8988T (cell line): ENCODE measurements at places on chromosomes 6 and 20.

- DNase-seq: no peak
These were observed 3.9 kb downstream of the CDH22 start for GRCh38 chr20:46304361-46304760.

GRCh38 chr6:156031516-156031915 lies 575.9 kb upstream of the NOX3 start:
- DNase-seq: no peak

GRCh38 chr6:9848094-9848493 lies 566.8 kb downstream of the TFAP2A start:
- no peak for DNase-seq

DNA sequence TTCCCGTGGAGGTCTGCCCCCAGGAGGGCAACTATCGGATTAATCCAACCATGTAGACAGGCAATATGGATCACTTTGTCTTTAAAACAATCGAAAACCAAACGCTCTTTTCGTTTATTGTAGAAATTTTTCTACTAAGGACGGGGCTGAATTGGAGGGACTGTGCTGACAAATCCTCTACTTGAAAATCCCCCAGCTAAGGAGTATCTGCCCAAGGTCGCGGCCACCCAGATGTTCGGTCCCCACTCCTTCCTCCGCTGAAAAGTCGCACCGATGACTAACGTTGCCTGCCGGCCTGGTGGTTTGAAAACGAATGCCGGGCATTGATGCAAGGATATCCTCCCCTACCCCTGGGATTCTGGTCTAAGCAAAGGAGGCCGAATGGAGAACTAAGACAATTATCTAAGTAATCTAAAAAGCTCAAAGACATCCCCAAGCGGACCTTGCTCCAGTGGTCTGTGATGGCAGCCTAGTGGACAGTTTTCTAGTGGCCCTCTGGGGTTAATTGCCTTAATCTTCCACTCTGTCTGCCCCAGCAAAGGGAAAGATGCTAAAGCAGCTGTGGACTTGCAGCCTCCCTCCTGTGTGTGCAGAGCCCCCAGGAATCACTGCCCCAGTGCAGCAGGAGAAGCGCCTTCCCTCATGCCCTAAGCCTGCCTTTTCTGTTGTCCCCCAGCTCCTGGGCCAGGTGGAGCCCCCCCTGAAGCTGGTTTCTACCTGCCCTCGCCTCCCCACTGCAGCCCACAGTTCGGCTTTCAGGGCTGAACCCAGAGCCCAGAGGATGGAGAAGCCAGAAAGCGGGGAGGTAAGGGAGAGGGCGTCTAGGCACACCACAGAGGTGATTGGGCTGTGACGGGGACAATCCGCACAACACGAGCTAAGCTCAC lies 3.6 kb upstream of the FOXC1 start:
- no peak for DNase-seq

GRCh38 chr6:50681213-50681824 lies 32.0 kb upstream of the TFAP2D start:
- DNase-seq: no peak

DNA sequence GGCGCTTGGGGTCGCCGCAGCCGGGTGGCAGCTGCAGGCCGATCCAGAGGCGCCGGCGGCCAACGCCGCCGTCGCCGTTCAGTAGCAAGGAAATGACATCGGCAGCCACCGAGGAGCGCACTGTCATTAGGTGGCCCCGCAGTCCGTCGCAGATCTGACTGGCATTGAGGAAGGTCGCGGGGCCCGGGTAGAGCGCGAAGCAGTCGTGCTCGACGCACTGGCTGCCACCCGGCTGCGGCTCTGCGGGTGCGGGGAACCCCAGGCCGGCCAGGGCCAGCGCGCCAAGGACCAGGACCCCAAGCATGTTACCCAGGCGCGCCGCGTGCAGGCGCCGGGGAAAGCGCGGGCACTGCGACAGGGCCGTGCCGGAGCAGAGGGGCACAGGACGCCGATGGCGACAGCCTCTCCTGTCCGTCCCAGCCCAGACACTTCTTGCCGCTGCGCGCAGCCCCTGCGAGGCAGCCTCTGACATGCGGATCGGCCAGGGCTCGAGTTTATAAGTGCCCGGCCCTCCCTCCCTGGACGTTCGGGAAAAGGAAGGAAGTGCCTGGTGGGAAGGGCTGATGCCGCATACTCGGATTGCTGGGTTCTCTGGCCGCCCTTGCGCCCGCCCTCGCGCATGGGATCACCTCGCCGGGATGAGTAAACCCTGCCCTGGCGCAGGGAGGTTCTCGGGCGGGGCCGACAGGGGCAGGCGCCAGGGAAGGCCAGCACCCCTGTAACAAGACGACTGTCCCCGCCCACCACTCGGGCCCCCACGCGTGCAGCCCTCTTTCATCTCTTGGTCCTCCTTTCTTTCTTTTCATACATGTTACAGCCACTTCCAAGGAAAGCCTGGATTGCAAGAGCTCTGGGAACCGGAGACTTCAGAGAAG lies at the start of gene THBD:
TSS of gene THBD (minus strand) at position 472 of the 875 bp plus-strand sequence. CDS start at position 304, 168 bp downstream.
- DNase-seq: no peak

DNA sequence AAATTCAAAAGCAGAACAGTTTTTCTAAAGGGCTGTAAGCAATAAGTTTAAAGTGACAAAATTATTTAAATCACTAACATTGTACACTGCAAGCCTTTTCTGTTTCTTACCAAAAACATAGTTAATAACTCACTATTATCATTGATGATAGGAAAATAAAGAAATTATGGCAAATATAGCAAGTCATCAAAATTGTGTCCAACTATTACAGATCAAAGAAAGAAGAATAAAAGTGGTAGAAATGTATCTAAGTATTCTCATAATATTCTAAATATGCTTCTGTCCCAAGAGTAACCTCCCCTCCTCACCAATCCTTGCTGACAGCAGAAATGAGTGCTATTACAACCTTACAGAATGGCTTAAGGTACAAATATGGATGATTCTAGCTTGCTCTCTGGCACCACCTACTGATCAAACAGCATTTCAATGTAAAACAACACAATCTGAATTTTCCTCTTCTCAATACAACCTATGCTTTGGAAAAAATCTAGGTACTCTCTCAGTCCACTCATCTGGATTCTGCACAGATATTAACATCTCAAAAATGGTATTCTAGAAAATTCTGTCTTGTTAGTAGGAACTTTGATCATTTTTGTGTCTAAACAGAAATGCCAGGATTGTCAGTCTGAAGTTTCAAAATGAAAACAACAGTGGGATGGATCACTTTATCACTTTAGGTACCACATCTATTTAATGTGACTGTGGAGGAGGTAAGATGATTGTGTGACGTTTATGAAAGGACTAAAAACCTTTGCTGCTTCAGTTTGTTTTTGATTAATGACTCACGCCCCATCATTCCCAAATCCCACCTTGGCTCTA lies 40.9 kb downstream of the ZFP64 start:
- DNase-seq: peak; percentile 41

DNA sequence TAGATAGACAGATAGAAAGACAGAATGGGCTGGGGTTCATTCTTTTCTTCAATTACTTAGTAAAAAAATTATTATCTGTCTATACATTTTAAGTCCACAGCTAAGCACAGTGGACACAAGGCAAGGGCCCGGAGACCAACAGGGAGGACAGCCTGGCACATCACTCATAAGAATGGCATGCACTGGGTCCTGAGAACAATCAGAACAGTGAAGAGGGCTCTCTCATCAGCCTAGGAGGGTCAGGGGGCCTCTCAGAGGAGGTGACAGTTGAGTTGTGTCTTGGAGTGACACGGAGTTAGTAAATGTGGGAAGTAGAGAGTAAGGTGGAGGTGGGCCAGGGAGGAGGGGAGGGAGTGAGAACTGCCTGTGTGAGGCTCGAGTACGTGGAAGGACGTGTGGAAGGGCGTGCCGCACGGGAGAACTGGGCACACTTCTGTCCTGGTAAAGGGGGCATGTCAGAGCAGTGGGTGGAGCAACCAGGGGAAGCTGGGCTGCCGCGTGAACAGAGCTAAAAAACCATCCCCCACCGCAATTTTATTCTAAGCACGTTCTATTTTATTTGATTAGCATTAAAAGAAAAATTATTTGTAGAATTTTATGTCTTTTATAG lies 45.1 kb upstream of the DSP start:
- no peak for DNase-seq

GRCh38 chr6:82270881-82271635 lies 23.5 kb upstream of the IBTK start:
- peak; percentile 21 for DNase-seq

DNA sequence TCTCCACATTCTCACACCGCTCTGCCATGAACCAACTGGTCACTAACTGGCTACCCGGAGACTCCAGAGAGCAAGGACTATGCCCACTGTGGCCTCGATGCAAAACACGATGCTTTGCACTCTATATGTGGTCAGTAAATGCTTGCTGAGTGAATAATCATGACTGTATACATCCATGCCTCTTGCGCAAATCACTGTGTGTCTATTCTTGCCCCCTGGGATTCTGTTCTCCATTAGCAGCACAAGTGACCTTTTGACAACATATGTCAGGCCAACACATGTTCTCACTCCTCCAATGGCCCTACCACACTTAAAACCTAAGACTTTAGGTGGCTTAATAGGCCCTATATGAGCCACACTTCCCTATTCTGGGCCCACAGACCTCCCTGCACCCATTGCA lies 16.9 kb downstream of the KIF16B start:
- DNase-seq: no peak

DNA sequence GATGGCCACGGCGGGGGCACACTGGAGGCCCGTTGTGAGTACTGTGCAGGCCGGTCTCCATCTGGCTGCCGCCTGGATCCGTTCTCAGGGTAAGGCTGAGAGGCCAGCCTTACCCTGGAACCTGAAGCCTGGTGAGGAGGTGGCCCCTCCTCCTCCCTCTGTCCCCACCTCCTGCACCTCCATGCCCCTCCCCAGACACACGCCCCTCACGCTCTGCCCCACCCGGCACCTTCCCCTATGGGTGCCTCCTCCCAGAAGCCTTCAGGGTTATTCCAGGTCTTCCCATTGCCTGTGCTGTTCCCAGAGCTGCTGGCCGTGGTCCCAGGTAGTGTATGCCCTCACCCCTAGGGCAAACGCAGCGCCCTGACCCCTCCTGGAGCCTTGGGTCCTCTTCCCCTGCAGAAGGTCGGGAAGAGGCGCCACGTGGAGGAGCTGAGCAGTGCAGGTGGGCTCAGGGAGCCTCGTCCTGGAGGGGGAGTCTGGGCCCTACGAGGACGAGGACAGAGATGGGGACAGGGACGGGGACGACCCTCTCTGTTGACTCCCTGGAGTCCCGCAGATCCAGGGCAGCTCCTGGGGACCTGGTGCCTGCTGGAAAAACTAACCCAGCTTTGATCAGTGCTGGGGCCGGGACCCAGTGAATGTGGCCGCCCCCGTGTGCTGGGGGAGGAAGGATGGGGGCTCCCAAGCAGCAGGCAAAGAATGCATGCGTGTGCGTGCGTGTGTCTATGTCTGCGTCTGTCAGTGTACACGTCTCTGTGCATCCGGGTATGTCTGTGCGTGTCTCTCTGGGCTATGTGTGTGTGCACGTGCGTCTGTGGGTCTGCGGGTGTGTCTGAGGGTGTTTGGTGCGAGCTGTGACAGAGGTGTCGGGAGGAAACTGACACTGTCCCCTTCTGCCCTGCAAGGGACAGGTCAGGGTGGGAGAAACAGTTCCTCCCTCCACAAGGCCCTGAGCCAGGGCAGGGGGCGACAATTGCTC lies 8.2 kb upstream of the HRH3 start:
- DNase-seq: no peak

GRCh38 chr6:108728826-108729225 lies 119.4 kb upstream of the ARMC2 start:
- DNase-seq: no peak

- no peak for DNase-seq
These were observed 82.3 kb upstream of the KIF25 start for GRCh38 chr6:167915139-167915538.
